NCI-H1105 (cell line): ENCODE measurements at places on chromosomes 7 and 10.

GRCh38 chr7:90424720-90425119 is 21.5 kb downstream of the CLDN12 start:
- DNase-seq: no peak

DNA sequence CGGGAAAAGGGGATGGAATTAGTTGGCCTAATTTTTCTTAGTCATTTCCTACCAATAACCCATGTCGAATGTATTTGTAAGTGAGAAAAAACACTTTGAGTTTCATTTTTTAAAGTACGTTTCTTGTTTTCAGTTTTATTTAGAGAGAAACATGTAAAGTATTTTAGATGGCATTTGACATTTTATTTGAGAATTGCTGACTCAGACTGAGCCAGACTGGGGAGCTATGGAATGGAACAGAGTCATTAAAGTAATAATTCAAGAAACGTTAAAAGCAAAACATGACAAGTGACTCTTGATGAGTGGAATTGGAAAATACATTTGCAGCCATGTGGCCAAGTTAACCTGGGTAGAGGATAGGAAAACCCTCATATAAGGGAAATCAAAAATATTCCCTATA is 286.1 kb upstream of the NPSR1 start:
- DNase-seq: no peak

GRCh38 chr7:149727053-149727898 is 46.1 kb downstream of the ZNF467 start:
- DNase-seq: no peak

GRCh38 chr7:1749864-1750466 is 79.9 kb downstream of the ELFN1 start:
- no peak for DNase-seq

DNA sequence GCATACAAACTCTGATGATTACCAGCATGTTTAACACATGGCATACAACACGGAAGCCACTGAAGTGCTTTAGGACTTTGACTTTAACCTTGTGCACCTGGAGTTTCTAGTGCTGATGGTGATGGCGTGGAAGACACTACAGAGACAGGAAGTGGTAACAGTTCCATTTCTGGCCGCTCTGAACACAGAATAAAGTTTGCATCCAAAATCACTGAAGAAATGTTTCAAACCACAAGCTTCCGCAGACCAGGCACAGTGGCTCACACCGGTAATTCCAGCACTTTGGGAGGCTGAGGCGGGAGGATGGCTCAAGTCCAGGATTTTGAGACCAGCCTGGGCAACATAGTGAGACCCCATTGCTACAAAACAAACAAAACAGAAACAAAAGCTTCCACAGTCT is 40.3 kb upstream of the TNPO3 start:
- no peak for DNase-seq

- DNase-seq: no peak
These were observed 222.9 kb upstream of the MKLN1 start for GRCh38 chr7:131104596-131105293.

DNA sequence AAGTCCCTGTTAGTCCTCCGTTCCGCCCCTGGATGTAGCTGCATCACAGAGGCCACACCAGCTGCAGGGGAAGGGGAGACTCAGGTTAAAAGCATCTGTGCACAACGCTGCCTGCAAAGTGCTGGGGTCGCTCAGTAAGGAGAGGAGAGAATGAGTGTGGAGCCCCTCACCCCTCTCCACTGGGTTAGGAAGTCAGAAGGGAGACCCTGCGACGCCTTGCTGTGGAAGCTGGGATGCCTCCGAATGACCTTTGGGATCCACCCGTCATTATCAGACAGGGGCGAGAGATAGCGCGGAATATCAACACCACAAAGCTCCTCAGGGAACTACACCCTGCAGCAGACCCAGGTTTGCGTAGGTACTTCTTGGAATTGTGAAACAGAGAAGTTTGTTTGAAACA is 167.7 kb upstream of the SHH start:
- DNase-seq: no peak

GRCh38 chr10:52775132-52775647 is 2.6 kb upstream of the MBL2 start:
- DNase-seq: no peak

DNA sequence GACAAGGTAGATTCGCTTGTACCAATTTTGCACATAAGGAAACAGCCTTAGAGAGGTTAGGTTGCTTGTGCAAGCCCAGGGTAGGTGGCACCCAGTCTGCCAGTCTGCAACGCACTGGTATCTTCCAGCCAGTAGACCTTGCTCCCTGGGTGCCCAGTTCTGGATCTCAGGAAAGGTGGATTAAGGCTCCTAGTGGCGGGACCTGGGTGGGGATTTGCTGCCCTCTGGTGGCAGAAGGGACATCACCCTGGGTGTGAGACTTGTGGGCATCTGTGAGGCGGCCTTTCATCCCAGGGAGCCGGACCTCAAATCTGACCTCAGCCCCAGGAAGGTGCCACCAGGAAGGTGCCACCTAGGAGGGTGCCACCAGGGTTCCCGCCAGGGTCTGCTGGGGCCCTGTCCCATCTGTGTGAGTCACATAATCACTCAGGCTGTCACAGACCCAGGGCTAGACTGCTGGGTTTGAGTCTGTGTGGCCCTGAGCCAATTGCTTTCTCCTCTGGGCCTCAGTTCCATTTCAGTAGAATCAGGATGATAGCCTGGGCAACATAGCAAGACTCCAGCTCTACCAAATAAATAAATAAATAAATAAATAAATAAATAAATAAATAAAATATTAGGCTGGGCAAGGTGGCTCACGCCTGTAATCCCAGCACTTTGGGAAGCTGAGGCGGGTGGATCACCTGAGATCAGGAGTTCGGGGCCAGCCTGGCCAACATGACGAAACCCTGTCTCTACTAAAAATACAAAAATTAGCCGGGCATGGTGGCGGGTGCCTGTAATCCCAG is 5.3 kb upstream of the PRKRIP1 start:
- DNase-seq: peak; percentile 39

DNA sequence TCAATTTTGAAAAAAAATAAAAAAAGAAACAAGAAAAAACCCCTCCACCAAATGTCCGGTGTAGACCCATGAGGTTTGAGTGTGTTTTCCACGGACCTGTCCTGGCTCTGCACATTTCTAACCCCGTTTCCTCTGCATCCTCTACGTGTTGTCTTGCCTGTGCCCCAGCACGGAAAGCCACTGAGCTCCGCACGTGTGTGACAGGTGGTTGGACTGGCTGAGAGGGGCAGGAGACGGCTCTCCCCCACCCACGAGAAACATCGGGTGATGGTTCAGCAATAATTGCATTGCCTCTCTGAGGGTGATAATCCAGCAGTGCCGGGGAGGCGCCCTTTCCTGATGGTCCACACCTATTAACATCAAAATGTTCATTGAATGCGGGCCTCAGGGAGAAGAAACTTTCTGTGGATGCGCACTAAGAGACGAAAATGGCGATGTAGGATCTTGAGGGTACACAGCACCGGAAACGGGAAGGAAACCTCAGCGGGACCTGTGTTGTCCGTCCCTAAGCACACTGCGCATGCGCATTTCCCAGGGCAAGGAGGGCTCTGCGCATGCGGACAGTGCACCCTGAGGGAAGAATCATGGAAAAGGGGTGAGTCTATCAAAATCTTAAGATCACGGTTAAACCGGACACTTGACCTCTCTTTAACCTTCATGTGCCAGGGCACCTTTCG is 470.1 kb upstream of the ADARB2 start:
- DNase-seq: no peak

DNA sequence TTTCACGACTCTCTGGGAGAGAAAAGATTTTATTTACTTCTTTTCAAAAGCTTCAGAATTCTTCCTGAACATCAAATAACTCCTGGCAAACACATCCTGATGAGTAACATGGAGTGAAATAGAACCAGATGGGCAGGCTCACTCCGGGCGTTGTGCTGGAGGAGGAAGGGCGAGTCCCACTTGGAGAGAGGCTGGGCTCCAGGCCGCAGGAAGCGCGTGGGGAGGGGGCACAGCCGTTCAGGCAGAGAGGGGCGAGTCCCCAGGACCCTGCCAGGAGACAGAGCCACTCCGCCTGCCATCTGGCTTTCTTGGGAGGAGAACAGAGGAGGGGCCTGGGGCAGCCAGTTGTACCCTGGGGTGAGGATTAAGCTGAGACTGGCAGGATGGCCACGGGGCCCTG is 265.9 kb upstream of the ZMIZ1 start:
- no peak for DNase-seq

GRCh38 chr10:615583-616152 is 73.8 kb downstream of the DIP2C start:
- no peak for DNase-seq

DNA sequence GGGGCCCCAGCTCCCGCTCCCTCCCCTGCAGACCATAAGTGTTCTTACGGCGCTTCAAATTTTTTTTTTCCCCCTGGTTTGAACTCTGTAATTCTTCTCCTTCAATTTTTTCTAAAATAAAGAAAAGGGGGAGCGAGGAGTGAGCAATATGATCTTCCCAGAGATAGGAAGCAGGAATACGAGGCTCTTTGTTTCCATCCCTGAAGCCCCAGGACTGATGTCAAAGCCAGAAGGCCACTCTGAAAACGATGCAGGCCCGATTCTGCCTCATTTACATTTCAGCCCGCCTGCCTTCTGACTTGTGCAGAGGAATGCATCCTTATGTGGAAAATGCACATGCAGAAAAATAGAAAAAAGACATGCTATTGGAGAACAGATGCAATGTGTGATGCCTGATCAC is 401.5 kb upstream of the MKI67 start:
- DNase-seq: no peak

- no peak for DNase-seq
These were observed 92.9 kb upstream of the STK17A start for GRCh38 chr7:43490016-43490415.

GRCh38 chr10:73263693-73264347 is 11.4 kb upstream of the MRPS16 start:
- no peak for DNase-seq

DNA sequence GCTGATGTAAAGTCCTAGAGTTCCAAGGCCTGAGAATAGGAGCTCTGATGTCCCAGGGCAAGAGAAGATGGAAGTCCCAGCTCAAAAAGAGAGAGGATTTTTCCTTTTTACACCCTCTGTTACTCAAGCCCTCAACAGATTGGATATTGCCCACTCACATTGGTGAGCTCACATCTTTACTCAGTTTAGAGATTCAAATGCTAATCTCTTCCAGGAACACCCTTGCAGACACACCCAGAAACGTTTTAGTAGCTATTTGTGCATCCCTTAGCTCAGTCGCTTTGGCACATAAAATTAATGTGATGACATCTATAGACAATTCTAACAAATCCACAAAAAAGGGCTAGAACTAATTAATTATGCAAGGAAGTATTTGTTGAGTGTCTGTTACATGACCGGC is 27.1 kb downstream of the ARMC3 start:
- DNase-seq: no peak

- DNase-seq: no peak
These were observed 91.2 kb downstream of the LSMEM1 start for GRCh38 chr7:112571852-112572607.

DNA sequence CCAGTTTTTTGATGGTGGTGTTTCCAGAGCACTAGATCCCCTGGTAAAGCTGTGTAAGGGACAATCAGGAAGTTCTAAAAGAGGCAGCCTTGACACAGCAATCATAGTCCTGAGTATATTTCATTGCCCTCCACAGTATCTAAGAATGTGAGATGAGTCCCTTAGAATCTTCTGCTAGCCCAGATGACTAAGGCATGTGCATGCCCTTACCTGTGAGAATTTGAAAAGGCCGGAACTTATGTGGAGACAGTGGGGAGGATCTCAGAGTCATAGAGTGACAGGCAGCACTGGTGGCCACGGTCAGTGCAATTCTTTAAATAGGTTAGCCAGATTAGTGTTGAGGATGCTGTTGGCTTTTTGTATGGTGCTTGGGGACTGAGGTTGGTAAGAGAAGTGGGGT is 361.4 kb upstream of the VSTM2A start:
- no peak for DNase-seq

- DNase-seq: no peak
These were observed at the start of gene FOXI2 for GRCh38 chr10:127736915-127737562. Gene FOXI2, plus strand, starts transcription at chr10:127737185. Its CDS starts 89 bp downstream, at chr10:127737274.

DNA sequence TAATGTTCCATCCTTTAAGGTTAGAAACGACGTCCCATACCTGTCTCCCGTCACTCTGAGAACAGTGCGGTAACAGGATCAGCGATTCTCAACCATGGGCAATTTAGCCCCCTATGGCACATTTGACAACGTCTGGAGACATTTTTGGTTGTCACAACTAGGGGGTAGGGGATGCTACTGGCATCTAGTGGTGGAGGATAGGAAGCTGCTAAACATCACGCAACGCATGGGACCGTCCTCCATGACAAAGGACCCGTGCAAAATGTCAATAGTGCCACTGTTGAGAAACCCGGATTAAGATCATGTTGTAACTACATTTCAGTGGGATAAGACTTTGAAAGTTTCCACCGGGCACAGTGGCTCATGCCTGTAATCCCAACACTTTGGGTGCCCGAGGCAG is 5.0 kb upstream of the PAXIP1 start:
- DNase-seq: no peak

GRCh38 chr7:27782849-27783248 is 42.9 kb downstream of the TAX1BP1 start:
- DNase-seq: no peak

- DNase-seq: no peak
These were observed 789.9 kb upstream of the IGFBP3 start for GRCh38 chr7:46710927-46711326.

DNA sequence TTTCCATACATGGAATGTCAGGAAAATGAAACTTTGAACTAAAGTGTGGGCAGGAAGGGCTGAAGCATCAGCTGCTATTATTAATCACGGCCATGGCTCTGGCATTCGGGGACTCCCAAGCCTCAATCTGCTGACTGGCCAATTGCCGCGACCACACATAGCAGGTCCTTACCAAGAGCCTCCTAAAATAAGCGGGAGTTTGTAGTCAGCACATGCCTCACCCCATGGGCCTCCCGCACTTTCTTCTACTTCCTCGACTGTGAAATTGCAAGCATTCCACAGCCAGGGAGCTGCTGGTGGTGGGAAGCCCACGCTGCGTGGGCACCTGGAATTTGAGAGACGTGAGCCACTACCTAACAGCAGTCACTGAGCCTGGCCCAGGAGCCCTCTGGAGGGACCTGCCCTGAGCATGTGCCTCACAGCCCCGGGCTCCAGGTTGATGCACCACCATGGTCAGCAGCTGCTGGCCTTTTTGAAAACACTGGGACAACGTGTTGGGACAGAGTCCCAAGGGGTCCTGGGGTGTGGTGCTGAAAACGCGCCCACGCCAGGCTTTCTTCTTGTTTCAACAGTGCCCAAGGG is 211.4 kb downstream of the TNS3 start:
- no peak for DNase-seq

- no peak for DNase-seq
These were observed 52.6 kb downstream of the PFKP start for GRCh38 chr10:3119796-3120459.

- DNase-seq: no peak
These were observed 160.3 kb upstream of the SEMA3A start for GRCh38 chr7:84354866-84355265.

GRCh38 chr10:116049158-116049973 is 223.6 kb downstream of the GFRA1 start:
- DNase-seq: no peak

- DNase-seq: no peak
These were observed 182.2 kb upstream of the PCDH15 start for GRCh38 chr10:54983255-54983654.
